ENCODE measurements at places on chromosomes 2 and 18.

- no peak for DNase-seq
Observed at GRCh38 chr18:13264091-13265007, 45.8 kb downstream of the LDLRAD4 start.

DNA sequence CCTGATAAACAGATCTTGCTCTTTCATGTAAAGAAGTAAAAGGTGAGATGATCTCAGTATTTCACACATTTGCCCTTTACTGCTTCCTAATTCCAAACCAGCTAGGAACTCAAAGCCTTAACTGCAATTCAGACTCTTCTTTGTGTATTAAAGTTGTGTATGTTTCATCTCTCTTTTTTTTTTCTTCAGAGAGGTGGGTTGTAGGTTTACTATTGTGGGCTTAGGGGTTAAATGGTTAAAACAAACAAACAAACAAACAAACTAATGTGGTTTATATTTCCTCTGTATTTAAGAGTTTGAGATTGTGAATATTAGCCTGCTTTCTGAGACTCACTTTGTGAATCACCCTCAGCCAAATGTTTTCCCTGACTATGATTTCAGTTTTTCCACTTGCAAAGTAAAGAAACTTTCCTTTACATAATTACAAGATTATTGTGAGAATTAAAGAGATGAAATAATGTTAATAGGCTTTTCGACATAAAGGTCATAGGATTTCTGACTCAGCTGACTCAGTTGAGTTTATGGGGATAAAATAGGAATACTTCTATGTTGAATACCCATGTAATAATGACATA is 2.8 kb downstream of the GULP1 start:
- DNase-seq: no peak

- peak; percentile 29 for DNase-seq
Observed at GRCh38 chr2:112482309-112483041, 519 bp downstream of the TTL start.

- no peak for DNase-seq
Observed at GRCh38 chr2:56001947-56002346, 78.4 kb upstream of the EFEMP1 start.

DNA sequence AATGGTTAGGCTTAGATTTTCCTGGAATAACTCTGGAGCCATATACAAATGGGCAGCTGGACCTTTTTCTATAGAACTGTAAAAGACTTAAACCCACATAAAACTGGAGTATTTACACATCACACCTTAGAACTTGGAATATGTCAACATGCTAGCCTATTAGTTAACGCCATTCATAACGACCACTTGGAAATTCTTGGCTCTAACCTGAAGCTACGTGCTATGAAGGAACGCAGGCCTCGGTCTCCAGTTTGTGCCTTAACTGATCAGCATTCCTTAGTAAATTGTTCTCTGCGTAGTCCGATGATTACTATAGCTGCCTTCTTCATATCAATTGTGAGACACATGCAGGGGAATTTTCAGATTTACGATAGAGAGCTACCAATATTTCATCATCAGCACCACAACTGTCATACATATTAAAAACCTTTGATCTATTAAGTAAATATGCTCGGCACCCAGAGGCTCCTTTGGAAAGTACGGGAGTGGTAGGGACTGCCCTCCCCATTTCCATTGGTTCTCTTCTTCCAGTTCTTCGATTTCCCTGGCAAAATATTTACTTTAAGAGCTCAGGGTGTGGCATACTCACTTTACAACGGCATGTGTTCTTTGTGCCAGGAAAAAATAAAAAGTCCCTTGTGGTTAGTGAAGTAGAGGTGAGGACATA is 17.5 kb upstream of the CCL20 start:
- DNase-seq: no peak

Measured in stimulated activated naive CD8-positive, alpha-beta T cell treated with anti-CD3 and anti-CD28 coated beads, Interleukin-15, amount 100 ng/mL, for 72 hours (primary cell).